ENCODE measurements at places on chromosomes 7 and 10. TPM values are rescaled to one million over a fixed set of nuclear protein-coding genes. Genes with fewer than 3 reads are reported as not detected.

Gene KCTD7
- 19.0 TPM for total RNA-seq

Gene STMP1
- total RNA-seq, result 24.3 TPM

Gene OAT
- 94.8 TPM for total RNA-seq

Gene LIPF
- not detected for total RNA-seq

Gene GPR141
- total RNA-seq, result 0.26 TPM

Gene ELFN1
- not detected for total RNA-seq

Gene OPN1SW
- not detected for total RNA-seq

Gene EBLN1
- total RNA-seq, result not detected

Gene AKR1C1
- 72.8 TPM for total RNA-seq

Gene EFCAB10
- 0.26 TPM for total RNA-seq

Gene C7orf25
- 4.5 TPM for total RNA-seq

Gene ORAI2
- total RNA-seq, result 37.0 TPM

Gene H2BK1
- total RNA-seq, result not detected

Gene C10orf90
- not detected for total RNA-seq

Gene FOXP2
- 1.4 TPM for total RNA-seq

Gene GPER1
- total RNA-seq, result 1.4 TPM

Gene NPFFR1
- not detected for total RNA-seq

Gene FBXL13
- total RNA-seq, result 0.16 TPM

Gene STOX1
- total RNA-seq, result 0.48 TPM

Gene ZNF862
- 24.7 TPM for total RNA-seq

Gene AFAP1L2
- total RNA-seq, result 5.3 TPM

Gene C10orf143
- 0.39 TPM for total RNA-seq

Gene IGF2BP3
- 44.3 TPM for total RNA-seq

Gene INSYN2A
- total RNA-seq, result 0.91 TPM

Gene NOS3
- total RNA-seq, result 4.5 TPM

Gene SLIT1
- under 0.01 TPM for total RNA-seq

Gene SLC13A4
- not detected for total RNA-seq

Gene CALCR
- total RNA-seq, result not detected

Gene TFPI2
- 1,251 TPM for total RNA-seq

Gene PHTF2
- total RNA-seq, result 14.8 TPM

Gene FAM237B
- not detected for total RNA-seq

Gene NCAPG2
- 10.5 TPM for total RNA-seq

Gene CPA1
- not detected for total RNA-seq

Gene FAM25C
- not detected for total RNA-seq

Gene MNX1
- total RNA-seq, result not detected

Gene TCAF2
- total RNA-seq, result 1.7 TPM

Gene C10orf95
- not detected for total RNA-seq

Gene TMEM273
- total RNA-seq, result not detected

Gene CNTNAP2
- 0.65 TPM for total RNA-seq

Gene AKR1C4
- total RNA-seq, result not detected

Gene SLC39A12
- total RNA-seq, result not detected

Gene CPN1
- total RNA-seq, result not detected

Gene SPDYE5
- not detected for total RNA-seq

Gene NSUN5
- 15.1 TPM for total RNA-seq

Gene PAPOLB
- not detected for total RNA-seq

Gene MACC1
- total RNA-seq, result 0.24 TPM

Gene HPS1
- total RNA-seq, result 42.1 TPM

Gene MMP21
- not detected for total RNA-seq

Gene WAC
- 48.7 TPM for total RNA-seq

Gene GNGT1
- not detected for total RNA-seq
